ENCODE measurements at places on chromosomes 2 and 18. TPM values are rescaled to one million over a fixed set of nuclear protein-coding genes. Genes with fewer than 3 reads are reported as not detected.

Gene PRSS56
- not detected for total RNA-seq

Gene CCDC74A
- total RNA-seq = 6.9 TPM

Gene R3HDM1
- total RNA-seq = 13.5 TPM

Gene NEMP2
- total RNA-seq = 10.6 TPM

Gene KIAA2012
- total RNA-seq = under 0.01 TPM

Gene ANKRD62
- total RNA-seq = not detected
